ENCODE measurements at places on chromosomes 3 and 15. TPM values are rescaled to one million over a fixed set of nuclear protein-coding genes. Genes with fewer than 3 reads are reported as not detected.

- no peak for DNase-seq
Observed at GRCh38 chr3:181712553-181713279, 991 bp downstream of the SOX2 start.

The TGM5 gene
- not detected for total RNA-seq

The SLC7A14 gene
- total RNA-seq: 0.18 TPM

DNA sequence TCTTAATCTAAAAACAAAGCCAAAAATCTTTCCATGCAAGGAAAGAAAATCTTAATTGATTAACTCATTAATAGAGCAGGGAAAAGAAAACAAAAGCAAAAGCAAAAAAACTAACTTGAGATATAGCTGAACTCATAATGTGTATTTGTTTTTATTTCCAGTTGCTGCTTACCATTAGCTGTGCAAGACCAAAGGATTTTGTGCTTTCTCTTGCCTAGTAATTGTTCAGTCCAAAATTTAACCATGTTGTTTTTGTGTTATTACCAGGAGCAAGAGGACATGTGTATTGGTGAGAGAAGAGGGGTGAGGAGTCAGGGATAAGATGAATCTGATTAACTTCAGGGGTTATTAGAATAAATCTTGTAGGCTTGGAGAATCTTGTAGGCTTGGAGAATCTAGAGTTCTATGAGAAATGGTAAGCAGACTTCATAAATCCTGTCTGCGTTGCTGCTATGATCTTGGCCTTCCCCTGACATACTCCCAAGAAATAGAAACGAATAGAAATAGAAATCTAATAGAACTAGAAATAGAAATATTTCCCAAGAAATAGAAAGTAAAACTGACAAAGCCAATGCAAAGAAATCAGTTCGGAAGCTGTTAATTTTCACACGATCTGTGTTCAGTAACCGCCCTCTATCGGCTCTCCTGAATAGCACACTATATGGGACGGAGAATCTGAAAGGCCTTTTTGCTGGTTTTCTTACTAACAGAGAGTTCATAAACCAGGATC is 72.6 kb upstream of the TNFSF10 start:
- peak; percentile 48 for DNase-seq

DNA sequence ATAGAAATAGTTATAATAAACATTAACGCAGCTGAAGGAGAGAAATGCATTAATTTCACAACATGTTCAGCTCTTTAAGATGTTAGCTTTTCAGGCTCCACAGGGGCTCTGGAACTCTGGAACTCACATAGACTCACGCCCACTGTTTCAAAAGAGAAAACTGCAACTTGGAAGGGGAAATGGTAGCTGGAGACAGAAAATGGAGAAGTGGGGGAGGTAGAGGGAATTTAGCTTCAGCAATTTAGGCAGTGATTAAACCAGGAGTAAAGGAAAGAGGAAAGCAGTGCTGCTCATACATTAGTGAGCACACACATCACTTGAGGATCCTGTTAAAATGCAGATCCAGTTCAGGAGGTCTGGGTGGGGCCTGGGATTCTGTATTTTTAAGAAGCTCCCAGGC is 274.8 kb upstream of the TRIM42 start:
- no peak for DNase-seq

GRCh38 chr3:4207672-4208071 is 95.5 kb upstream of the SETMAR start:
- DNase-seq: no peak

The HRH1 gene
- total RNA-seq: 7.4 TPM

The SPSB4 gene
- 0.35 TPM for total RNA-seq

GRCh38 chr3:101803173-101803782 is 24.3 kb downstream of the NXPE3 start:
- peak; percentile 44 for DNase-seq

DNA sequence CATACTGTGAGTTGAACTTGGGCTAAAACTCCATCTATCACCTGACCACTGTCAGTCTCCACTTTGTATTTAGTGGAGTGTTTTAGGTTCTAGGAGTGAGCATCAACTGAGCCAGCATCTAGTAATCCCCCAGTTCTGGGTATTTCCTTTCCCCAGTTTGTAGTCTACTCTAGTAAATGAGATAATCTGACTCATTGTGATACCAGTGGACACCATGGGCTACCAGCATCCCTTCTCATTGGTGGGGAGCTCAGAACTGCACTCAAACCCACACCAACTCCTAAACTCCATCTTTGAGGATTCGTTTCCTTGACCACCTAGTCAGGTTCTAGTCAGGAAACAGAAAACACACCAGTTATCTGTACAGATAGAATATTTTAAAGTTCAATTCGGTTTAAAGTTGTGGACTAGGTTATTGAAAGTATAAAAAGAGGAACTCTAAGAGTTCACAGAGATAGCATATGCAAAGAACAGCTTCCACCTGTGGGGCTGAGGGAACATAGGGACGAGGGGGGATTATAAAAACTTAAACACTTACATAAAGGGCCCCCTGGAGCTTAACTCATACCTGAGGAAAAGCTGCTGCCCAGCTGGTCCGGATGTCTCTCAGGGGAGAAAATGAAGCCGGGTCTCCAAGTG is 36.0 kb downstream of the LEO1 start:
- no peak for DNase-seq

The ADAMTS17 gene
- total RNA-seq: 15.1 TPM

GRCh38 chr3:17023006-17023664 is 138.4 kb downstream of the PLCL2 start:
- no peak for DNase-seq

The PLAAT1 gene
- not detected for total RNA-seq

The GOLGA8O gene
- total RNA-seq: not detected

The FGD5 gene
- total RNA-seq: 23.9 TPM

DNA sequence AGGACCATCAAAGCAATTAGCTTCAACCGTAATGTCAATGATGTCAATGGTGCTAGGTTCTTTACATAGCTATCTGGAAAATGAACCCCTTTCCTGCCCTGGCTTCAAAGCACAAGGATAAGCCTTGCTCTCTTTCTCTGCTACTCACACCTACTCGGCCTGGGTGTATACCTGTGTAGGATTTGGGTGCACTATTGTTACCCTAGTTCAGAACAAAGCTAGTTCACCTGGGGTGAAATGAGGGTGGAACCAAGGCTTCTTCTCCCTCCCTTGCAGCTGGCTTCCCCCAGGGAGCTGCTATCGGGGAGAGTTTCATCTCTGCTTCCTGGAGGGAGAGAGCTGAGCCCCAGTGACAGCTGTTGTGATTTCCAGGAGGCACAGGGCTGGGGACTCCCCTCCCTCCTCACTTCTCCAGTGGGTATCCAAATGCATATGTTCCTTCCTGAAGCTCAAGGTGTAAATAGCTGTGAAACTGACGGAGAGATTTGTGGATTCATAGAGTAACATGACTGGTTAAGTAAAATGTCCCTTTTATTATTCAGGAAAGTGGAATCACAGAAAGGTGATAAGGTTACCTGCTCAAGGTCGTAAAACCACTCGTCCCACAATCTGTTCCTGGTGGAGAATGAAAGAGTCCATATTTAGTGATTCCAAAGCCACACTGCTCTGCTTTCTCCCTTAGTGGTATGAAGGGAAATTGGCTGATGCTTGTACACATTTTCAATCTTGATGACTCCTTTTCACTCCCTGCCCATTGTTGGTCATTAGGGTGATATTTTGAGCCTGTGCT is 11.8 kb upstream of the C3orf70 start:
- no peak for DNase-seq

The TPRG1 gene
- 5.6 TPM for total RNA-seq

DNA sequence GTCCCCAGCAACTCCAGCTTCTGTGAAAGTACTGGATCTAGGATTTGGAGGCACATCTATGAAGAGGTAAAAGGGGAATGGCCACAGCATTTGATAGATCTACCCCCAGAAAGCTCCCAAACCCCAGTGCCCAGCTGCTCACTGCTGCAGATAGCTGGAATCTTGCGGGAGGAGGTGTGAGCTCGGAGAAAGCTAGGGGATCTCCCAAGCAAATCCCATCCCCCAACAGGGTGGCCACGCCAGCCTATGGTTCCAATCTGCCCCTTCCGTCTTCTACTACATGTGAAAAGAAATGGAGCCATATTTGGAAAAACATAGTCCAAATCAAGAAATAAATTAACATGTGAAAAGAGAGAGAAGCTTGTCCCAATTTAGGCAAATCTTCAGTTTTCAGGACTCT is 42.0 kb downstream of the SEMA5B start:
- DNase-seq: no peak

GRCh38 chr15:90929246-90930019 is 2.9 kb downstream of the HDDC3 start:
- DNase-seq: peak; percentile 26

GRCh38 chr3:66406163-66406562 is 94.7 kb downstream of the LRIG1 start:
- DNase-seq: peak; percentile 38

DNA sequence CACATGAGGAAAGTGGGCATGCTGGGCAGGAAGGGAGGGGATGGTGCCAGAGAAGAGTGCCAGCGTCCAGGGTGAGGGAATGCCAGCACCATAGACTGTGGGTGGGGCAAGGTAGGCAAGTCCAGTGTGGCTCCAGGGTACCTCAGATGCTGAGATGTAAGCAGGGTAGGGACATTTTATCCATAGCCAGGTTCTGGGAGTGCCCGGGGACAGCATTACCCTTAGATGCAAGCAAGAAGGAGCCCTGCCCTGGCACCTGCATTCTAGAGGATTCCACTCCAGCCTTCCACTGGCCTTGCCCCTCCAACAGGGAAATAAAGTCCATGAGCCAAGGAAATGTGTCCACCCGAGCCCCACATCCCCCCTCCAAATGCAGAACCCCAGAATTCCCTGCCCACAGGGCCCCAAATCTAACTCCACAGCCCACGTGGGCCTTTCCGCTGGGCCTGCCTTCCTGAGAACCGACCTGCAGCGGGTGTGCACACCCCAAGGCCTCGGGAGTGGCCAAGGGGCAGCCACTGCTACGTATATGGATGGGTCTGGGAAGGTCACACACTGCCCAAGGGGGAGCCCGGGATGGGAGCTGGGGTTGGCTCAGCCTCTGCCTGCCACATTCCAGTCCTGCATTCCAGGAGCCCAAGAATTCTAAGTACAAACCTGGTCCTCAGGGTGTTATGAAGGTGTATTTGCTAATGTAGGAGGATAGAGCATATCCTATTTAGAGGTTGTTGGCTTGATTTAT is 20.3 kb upstream of the CYP11A1 start:
- DNase-seq: no peak

GRCh38 chr3:112582244-112582874 is 20.5 kb downstream of the SLC35A5 start:
- no peak for DNase-seq

The ACTC1 gene
- total RNA-seq: not detected

DNA sequence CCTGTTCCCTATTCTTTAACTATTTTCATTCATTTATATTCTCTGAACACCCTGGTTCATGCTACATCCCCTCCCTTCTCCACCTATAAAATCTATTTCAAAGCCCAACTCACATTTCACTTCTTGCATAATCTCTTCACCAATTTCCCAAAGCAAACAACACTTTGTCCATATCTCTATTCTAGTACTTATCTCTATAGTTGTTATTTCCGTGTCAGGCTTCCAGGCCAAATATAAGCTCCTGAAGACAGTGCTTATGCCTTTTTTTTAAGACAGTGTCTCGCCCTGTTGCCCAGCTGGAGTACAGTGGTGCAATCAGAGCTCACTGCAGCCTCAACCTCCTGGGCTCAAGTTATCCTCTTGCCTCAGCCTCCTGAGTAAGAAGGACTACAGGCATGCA is 43.6 kb downstream of the DNAH12 start:
- no peak for DNase-seq

The RPL39L gene
- not detected for total RNA-seq

Data from Peyer's patch (tissue), 4 donors.